ENCODE measurements at places on chromosomes 3 and 15.

GRCh38 chr15:48992545-48992944, 28.8 kb upstream of the SHC4 start:
- DNase-seq: no peak

GRCh38 chr3:87997966-87998365, 60.8 kb downstream of the CGGBP1 start:
- DNase-seq: no peak

DNA sequence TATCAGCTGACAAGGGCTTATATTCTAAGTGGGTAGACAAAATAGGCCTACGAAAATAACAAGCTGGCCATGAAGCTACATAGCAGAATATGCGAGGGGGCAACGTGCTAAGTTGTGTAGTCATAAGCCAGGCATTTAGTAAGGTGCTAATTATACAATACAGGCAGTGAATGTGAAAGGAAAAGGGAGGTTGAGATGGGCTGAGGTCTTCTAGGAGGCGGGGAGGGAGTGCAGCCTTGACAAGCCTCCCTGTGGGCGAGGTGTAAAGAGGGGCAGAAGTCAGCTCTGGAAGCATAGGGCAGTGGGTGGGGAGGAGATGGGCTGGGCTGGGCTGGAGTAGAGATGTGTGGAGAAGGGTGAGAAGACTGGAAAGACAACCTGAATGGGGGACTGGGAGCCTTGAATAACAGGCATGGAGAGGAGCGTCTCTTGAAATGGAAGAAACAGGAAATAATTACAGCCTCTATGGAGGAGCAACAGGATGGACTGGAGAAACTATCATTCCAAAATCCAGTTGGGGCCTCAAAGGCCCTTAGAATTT, 1.2 kb downstream of the TIGIT start:
- DNase-seq: no peak

GRCh38 chr3:122969585-122970469, 57.7 kb downstream of the SEMA5B start:
- DNase-seq: no peak

DNA sequence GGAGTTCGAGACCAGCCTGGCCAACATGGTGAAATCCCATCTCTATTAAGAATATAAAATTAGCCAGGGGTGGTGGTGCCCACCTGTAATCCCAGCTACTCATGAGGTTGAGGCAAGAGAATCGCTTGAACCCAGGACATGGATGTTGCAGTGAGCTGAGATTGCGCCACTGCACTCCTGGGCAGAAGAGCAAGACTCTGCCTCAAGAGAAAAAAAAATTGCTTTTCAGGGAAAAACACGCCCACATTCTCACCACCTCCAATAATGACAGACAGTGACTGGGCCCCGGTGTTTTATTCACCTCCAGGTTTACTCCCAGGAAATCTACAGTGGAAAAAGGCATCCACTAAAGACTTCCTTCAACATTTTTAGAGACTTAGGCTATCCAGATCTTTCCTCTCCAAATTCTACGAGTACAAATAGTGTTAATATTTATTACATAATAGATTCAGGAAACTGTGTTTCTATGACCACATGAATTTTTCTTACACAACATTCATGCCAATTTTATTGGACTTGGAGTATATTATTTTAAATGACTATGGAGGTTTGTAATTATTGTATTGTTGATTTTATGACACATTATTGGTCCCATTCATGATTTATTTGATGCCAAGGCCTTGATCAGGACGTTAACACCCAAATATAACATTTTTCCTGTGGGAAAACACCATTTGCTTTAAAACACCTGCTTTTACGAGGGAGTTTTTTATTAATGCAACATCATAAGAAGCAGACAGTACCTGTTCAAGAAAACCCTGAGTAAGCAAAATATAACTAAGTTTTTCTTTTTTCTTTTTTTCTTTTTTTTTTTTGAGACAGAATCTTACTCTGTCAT, 26.6 kb downstream of the IGF2BP2 start:
- no peak for DNase-seq

DNA sequence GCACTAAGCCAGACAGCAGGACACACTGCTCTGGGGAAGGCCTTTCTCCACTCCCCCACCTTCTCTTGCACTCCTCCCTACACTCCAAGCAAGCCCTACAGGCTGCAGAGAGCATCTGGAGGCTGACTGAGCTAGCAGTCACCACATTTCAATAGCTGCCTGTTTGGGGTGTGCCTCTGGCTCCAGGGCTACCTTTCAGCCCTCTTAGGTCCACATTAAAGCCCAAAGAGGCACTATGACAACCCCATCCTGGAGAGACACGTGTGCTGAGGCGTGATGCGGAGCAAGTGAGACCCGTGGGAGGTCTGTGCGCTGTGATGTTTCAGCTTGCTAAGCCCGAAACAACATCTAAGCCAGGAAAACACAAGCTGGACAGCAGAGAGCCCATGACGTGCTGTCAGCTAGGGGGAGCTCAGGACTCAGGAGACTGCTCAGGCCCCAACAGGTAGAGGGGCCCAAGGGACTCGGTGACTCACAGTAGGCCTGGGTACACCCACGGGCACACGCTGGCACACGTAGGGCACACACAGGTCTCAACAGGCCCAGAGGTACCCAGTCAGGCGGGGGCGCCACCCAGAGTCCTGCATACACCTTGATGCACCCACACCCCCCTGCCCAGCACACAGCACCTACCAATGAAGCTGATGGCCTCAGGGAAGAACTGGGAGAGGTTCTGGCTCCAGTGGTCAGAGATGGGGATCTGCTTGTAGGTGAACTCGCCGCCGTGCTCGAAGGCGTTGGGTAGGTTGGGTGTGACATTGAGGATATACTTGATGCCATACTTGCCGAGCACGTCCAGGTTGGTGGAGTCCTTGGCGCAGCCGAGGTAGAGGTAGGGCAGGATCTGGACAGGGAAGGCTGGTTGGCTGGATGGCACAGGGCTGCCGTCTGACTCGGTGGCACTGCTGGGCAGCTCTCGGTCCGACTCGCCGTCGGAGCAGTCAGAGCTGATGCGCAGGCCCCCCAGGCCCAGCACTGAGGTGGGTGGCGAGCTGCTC, 2.8 kb downstream of the DUSP7 start:
- DNase-seq: no peak

GRCh38 chr3:117786349-117786748, 1076.8 kb downstream of the TUSC7 start:
- DNase-seq: no peak

DNA sequence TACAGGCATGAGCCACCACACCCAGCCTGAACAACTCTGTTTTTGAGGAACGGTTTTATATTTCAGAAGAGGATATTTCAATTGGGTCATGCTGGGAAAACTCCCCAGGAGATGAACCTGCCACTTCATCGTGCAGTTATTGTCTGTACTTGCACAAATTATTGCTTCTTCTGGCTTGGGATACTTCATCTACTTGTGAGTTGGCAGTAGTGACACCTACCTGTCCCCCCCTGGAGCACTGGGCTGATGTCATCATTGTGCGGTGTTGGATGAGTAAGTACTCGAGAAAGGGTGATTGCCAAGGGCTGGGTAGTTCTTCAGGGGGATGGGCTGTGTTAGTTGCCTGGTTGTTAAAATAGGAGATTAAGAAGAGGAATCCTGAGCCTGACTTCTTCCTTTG, 85.1 kb upstream of the SAMMSON start:
- no peak for DNase-seq

- DNase-seq: no peak
These were observed 401.3 kb upstream of the CFAP20DC start for GRCh38 chr3:59450946-59451763.

DNA sequence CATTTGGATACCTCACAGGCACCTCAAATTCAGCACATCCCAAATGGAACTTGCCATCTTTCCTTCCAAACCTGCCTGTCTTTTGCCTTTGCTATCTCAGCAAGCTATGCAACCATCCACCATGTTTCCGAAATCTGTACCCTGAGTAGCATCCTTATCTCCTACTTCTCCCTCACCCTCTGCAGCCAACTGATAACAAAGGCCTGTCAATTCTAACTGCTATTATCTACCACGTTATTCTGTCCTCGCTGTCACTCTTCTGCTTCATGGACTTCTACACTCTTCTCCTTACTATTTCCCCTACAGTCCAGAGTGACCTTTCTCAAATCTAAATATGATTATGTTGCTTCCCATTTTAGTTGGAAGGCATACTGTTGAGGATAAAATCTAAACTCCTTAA, 25.5 kb upstream of the TAFA4 start:
- no peak for DNase-seq

GRCh38 chr3:115549071-115549470, 74.2 kb upstream of the GAP43 start:
- no peak for DNase-seq

DNA sequence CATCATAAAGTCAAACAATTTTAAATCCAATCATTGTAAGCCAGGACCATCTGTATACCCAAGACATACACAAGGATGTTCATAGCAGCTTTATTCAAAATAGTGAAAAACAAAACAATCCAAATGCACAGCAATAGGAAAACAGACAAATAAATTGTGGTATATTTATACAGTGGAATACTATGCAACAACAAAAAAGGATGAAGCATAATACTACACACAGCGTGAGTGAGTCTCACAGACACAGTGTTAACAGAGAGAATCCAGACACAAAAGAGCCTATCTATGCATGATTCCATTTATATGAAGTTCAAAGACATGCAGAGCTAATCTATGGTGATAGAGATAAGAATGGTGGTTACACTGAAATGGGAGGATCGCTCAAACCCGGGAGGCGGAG, 5.6 kb upstream of the MUC20 start:
- DNase-seq: no peak

GRCh38 chr3:154169796-154170110, 48.6 kb downstream of the ARHGEF26 start:
- no peak for DNase-seq

DNA sequence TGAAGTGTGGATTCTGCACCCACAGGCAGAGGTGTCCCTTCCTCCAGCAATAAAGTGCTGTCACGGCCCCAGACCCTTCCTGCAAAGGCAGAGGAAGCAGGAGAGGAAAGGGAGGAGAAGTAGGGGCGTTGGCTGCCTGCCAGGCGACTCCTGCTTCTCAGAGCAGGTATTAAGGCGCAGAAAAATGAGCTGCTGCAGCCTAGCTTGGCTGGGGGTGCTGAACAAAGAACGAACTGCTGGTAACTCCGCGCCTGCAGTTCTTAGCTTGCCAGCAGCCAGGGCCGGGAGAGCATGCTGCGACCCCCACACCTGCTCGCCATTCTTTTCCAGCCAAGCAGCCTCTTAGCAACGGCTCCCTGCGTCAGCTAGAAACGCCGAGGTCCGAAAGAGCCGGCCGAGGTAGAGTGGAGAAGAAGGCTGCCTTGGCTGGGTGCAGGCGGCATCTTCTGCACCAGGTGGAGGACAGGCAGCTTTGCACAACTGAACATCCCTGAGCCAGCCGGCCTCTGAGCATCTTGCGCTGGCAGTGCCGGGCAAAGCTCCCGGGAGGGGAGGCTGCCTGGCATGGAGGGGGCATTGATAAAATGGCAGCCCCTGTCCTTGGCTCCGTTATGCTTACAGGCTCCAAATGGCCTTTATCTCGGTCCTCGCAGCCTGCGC, 296.0 kb downstream of the MEX3B start:
- no peak for DNase-seq

- no peak for DNase-seq
These were observed 210.6 kb upstream of the CHRM5 start for GRCh38 chr15:33757516-33758232.

- DNase-seq: no peak
These were observed 251.1 kb downstream of the ULK4 start for GRCh38 chr3:41710646-41711388.

GRCh38 chr3:156888576-156888975, 62.4 kb downstream of the LEKR1 start:
- DNase-seq: no peak

DNA sequence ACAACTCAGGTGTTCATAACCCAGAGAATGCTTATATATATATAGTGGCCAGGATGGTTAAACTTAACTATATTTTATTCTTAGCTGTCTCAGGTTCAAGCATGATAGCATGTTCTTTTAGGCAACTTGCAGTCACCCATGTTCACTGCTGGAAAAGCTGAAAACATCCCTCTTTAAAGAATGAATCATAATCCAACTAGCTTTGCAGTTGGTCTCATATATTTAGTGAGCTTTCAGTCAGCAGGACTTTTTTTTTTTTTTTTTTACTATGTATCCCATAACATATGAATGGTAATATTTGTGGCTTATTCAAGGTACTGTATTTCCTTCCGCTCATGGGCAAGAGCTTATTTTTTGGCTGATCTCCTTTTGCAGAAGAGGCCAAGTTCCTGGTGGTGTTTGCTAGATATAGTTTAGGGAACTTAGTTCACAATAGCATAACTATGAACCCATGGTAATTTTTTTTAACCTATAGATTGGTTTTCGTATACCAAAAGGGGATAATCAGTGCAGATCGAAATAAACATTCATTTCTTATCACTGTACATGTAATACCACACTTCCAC, 77.6 kb downstream of the CMSS1 start:
- DNase-seq: no peak

DNA sequence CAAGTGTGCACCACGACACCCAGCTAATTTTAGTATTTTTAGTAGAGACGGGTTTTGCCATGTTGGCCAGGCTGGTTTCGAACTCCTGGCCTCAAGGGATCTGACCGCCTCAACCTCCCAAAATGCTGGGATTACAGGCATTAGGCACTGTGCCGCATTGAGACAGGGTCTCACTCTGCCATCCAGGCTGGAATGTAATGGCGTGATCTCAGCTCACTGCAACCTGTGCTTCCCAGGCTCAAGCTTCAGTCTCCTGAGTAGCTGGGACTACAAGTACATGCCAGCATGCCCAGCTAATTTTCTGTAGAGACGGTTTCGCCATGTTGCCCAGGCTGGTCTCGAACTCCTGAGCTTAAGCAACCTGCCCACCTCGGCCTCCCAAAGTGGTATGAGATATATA, 51.6 kb downstream of the ACAD9 start:
- no peak for DNase-seq

- DNase-seq: no peak
These were observed 18.7 kb upstream of the APH1B start for GRCh38 chr15:63258658-63259057.

DNA sequence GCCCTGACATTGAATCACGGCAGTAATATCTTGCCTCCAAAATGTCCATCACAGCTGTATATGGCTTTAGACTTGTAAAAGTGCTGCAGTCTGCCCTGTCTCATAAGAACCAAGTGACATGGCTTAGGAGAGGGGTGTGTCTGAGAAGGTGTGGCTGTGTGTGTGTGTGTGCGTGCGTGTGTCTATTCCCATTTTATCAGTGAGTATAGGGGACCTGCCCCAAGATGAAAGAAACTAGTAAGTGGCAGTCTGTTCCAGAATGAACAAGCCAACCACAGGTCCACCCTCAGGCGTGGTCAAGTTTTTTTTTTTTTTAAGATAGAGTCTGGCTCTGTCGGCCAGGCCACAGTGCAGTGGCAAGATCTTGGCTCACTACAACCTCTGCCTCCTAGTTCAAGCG, 5.6 kb upstream of the RHOV start:
- DNase-seq: no peak

GRCh38 chr3:187823746-187824145, 78.5 kb upstream of the BCL6 start:
- DNase-seq: no peak

- DNase-seq: no peak
These were observed 387.6 kb upstream of the DPH6 start for GRCh38 chr15:35933531-35933930.

DNA sequence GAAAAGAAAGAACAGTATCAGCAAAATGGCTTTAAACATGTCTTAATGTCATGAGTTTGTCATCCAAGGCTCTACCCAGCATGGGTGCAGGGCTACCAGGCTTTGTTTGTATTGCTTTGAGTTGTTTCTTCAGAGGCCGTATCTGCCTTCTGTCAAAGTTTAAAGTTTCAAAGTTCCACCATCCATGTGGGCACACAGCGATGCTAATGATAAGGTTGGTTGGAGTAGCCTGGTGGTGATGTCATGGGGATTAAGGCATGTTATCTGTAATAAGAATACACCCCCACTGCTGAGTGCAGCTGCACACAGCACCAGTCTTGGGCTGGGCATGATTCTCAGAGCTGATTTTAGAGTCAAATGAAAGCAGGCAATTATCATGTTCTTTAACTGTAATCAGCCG, 72.0 kb upstream of the LRTM1 start:
- DNase-seq: no peak

Measured in stimulated activated CD4-positive, alpha-beta T cell treated with anti-CD3 and anti-CD28 coated beads, TNF-alpha, amount 100 ng/mL, for 48 hours (primary cell).